NCI-H2227 treated with DMSO at 0.1 percent for 48 hours (cell line): ENCODE measurements at places on chromosomes 2 and 18.
A peak's percentile ranks its signal among the peaks of the same experiment; 100 is the strongest.

DNA sequence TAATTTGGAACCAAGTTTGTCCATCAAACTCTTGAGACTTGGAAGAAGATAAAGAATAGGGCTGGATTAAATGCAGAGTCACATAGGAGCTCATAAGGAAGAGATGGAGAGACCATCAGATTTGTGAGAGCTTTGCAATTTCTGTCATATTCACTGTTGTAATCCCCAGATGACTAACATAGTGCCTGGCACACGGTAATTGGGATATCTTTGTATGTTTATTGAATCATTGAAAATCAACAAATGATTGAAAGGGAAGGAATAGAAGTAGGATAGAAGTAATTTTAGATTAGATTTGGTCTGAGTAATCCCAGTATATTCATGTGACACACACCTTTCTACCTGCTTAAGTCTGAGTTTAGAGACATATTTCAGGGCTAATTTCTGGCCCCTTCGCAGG, 75.4 kb downstream of the LCLAT1 start:
- no peak for DNase-seq

DNA sequence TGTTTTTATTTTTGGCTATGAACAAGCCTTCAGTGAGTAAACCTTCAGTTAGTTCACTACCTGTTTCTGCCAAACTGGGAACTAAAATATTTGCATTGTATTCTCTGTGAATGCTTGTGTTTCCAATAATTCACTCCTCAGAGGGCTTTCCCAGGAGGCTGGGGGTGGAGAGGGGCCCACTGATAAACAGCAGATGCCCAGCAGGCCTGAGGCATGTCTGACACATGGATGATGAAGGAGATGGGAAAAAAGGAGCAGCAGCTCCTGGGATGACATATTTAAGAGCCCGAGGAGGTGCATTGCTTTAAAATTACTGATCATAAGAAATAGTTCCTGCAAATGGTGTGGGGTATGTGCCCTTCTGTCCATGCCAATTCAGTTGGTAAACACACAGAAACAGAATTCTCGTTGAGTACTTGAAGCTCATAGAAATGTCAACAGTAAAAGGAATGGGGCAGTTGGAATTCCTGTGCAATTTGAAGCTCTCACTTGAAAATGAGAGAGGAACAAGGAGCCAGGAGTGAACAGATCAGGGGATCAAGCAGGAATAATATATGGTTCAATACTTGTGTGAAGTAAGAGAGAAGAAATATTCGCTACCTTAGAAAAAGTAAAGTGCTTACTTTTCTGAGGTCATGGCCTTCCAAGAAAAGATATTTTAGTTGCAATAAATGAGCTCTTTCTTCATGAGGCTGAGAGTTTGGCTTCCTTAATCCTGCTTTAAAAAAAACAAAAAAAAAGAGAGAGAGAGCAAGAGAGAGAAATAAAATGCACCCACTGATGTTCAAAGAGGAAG, 22.0 kb upstream of the HNMT start:
- DNase-seq, result no peak

DNA sequence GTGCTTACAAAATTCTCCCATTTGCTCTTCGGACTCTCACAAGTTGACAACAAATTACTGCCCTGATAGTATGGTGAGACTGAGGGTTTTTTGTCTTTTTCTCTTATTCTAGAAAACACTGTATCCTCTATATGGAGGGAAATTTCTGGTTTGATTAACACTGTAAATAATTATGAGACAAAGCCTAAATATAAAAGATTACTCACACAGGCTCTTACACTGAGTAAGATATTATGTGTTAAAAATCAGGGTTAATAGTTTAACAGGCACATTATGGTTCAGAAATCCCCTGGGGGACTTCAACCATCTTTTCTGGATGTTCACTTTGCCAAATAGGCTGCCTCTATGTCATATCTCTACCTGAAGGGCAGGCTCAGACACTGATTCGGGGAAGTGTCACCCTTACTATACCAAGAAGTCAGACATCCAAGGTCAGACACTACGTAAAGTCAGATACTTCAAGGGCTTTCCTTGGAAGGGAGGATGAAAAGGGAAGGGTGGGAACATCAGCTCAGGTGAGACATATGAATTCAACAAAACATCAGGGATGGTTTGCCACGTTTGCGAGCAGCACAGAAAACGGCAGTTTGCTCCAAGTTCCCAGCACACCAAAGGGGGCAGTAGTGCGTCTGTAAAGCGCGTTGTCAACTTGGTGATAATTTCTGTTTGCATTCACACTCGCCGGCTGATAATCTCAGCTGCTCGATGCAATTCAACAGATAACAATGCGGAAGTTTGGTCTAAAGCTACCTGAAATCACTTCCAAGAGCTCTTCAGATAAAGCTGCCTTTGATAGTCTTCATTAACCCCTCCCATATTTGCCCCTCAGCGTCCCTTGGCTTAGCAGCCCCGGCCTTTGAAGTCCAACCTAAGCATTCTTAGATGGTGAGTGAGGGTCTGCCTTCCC, 972 bp upstream of the RASGRP3 start:
- DNase-seq, result peak; percentile 77

- no peak for DNase-seq
Measured at GRCh38 chr2:74007711-74008110, 23.0 kb downstream of the TET3 start.

- DNase-seq, result no peak
Measured at GRCh38 chr2:229695961-229696360, 18.4 kb downstream of the DNER start.

DNA sequence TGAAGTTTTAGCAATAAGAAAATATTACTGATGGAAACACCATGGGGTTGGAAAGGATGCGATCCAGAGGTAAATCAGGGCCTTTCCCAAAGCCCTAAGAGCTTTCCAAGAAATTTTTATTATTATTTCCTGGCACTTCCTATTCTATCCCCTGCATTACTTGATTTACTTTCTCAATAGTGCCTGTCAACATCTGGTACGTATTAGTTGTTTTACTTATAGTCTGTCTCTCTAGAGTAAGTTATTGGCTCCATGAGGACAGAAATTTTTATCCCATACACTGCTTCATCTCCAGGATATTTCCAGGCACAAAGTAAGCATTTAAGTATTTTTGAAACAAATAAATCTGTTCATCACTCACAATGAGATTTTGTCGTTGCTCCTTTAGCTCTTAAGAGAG, 18.1 kb downstream of the PPP4R1 start:
- no peak for DNase-seq

DNA sequence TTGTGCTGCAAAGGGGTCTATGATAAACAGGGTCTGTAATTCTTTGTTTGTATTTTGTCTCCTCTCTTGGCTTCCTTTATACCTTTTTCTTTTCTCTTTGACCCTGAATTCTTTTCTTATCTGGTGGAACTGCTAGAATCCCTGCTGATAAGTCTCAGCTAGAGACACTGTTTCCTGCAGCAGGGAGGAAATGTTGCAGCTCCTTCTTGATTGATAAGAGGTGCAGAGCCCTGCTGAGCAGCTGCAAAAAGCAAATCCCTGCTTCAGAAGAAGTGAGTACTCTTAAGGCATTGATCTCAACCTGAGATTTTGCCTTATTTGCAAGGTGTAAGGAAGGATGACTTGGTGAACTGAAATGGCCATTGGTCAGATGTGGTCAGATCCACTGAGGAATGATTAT, 167.8 kb downstream of the NUP35 start:
- DNase-seq, result no peak

DNA sequence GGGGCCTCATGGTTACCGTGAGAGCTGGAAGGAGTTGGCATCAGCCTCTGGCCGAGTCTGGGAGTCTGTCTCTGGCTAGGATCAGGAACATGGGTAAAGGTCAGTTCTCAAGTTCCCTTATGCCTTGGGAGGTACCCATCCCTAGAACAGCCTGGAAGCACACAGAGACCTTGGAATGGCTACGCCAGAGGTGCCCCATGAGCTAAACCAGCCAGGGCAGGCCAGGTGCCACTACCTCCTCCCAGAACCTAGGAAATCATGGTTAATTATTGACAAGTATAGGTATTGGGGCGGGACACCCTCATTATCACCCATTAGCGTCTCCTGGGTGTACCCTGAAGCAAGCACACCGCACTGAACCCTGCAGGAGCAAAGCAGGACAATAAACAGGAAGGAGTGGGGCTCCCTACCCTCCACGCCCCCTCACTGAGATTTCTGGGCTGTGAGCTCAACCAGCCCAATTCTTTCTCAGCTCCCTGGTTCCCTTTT, 3.0 kb upstream of the ASPRV1 start:
- DNase-seq, result no peak

- DNase-seq, result no peak
Measured at GRCh38 chr2:132593171-132593570, 76.8 kb downstream of the LYPD1 start.

DNA sequence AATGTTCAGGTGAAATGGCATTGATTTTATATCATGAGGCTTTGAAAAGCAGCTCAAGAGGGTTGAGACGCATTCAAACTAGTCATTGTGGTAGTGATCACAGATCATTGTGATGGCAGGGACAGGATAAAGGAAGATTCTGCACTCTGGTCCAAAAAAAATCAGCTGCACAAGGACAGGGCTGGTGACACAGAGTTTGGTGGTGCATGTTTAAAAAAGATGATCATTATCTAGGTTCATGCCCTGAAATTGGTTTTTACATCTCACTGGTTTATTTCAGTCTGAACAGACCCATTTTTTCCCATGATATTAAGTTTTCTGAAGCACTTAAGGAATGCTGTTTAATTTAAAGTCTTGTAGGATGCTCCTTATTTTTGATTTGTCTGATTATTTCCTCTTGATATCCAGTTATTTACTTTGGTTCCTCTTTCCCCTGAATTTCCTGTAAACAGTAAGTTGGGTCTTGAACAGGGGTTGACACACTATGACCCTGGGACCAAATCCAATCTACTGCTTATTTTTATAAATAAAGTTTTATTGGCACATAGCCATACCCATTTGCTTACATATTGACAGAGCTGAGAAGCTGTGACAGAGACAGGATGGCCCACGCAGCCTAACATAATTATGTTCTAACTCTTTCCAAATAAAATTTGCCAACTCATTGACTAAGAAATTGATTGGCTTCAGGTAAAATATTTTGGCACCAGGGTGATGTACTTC, 98.4 kb downstream of the UPP2 start:
- no peak for DNase-seq

- no peak for DNase-seq
Measured at GRCh38 chr18:48430150-48430549, 21.0 kb upstream of the ZBTB7C start.

DNA sequence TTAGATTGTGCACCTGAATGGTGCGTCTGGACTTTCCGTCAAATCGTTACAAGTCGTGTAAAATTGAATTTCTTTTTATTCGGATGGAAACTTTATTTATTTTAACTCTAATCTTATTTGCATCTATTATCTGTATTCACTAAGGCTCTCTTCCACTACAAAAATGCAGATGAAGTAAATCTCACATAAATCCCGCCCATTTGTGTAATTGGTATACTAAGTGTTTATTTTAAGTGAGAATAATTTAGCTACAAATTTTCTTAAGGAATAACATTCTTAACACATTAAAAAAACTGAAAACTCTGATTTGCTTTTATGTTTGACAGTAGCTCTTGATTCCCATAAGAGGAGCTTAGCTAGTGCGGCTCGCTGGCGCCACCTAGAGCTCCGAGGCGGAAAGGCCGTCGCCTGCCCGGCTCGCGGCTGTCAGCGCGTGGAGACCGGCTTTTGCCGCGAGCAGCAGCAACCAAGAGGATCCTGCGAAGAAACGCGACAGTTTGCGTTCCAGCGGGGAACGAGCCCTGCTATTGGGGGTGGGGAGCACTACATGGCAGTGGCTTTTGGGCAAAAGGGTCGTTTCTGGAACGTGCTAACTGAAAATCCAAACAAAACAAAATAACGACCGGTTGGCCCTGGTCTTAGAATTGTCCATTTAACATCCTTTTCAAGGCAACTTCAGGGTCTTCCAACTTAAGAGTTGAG, 6.7 kb downstream of the SP9 start:
- peak; percentile 89 for DNase-seq

DNA sequence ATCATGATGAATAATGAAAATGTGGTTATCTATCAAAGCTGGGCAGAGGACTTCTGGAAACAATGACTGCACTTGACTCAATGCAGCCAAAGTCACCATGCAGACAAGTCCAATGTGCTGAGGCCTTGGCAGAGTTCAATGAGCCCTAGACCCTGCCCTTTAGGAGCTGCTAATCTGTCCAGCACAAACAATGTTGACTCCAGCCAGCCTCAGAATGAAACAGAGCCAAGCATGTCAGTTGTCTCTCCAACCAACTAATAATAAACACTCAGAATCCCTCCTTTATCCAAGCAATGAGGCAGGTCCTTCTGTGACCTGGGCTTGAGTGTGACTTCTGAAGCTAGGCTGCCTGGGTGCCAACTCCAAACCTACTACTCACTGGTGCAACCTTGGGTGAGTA, 270.6 kb downstream of the BCL11A start:
- DNase-seq, result no peak

DNA sequence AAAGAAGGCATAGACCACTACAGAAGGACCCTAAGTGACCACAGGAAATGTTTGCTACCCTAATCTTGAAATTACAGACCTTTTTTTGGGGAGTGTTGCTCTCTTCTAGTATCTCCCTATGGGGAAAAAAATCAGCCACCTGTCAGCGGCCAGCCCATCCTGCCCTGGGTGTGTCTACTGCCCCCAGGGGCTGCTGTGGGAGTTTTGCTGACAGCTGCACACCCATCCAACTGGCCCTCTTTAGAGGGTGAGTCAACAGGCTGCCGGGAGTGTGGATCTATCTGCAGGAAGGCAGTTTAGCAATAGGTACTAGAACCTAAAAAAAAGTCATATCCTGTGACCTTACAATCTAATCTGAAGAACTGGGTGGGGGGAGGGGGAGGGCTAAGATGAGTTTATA, 796 bp upstream of the DYSF start:
- no peak for DNase-seq

DNA sequence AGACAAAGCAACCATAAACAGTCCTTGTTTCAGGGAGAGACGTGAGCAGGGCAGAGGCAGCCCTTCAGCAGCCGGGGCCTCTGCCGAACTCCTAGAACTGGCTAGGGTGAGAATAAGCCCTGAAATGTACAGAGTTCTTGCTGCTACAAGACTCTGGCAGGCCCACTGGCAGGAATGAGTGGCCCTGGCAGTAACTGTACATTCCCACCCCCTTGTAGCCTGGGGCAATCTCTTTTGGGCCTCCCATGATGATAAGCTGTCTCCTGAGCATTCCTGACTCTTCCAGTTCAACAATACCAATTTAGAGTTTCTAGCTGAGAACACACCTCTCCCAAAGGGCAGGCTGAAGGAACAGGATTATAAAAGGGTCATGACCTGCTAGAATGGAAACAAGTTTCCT, 54.3 kb downstream of the HAUS1 start:
- DNase-seq, result no peak

DNA sequence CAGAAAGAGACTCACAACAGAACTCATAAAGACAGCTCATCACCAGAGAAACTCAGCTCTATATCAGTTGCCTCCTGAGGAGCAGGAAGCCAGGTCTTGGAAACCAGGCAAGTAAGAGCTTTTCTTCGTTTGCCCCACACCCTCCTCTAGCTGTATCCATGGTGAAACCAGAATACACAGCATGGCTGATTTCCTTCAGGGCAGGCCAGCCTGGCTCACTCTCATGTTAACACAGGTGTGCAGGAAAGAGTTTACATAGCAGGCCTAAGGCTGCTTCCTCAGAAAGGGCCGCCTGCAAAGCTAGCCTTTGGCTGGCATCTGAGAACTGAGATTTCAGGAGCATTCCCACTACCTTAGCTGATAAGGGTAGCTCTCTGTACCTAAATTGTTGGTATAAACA, 65.7 kb downstream of the KLHL14 start:
- DNase-seq, result no peak
